Dermis blood vessel endothelial cell (primary cell): ENCODE measurements at places on chromosomes 7 and 10. TPM values are rescaled to one million over a fixed set of nuclear protein-coding genes. Genes with fewer than 3 reads are reported as not detected.

Gene ANKRD61
- total RNA-seq, result 0.14 TPM in 1 of 2 replicates, not detected in the other

Gene PON1
- total RNA-seq, result not detected in 2 replicates

Gene POM121C
- 9.4 and 15.3 TPM in 2 replicates for total RNA-seq

Gene AGMO
- 1.9 and 6.7 TPM in 2 replicates for total RNA-seq
